ENCODE measurements at places on chromosomes 12 and 14.

DNA sequence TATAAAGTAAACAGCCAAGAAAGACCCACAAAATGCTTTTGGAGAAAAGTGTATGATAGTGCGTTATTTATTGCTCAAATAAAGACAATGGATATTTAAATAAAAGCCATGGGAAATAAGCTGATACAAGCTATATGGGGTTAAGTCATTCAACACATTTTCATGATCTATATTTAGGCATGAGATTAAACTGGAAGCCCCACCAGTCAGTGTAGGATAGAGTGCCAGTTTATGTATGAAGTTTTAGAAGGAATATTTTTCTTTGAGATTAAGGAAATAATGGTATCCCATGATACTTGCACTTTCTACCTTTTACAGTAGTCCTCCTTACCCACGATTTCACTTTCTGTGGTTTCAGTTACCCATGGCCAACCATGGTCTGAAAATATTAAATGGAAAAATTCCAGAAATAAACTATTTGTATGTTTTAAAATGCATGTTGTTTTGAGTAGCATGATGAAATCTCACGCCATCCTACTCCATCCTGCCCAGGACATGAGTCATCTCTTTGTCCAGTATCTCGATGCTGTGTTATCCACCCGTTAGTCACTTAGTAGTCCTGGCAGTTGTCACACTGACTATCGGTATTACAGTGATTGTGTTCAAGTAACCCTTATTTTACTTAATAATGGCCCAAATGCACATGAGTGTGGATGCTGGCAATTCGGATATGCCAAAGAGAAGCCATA, 22.3 kb downstream of the SYT1 start:
- DNase-seq, result no peak

DNA sequence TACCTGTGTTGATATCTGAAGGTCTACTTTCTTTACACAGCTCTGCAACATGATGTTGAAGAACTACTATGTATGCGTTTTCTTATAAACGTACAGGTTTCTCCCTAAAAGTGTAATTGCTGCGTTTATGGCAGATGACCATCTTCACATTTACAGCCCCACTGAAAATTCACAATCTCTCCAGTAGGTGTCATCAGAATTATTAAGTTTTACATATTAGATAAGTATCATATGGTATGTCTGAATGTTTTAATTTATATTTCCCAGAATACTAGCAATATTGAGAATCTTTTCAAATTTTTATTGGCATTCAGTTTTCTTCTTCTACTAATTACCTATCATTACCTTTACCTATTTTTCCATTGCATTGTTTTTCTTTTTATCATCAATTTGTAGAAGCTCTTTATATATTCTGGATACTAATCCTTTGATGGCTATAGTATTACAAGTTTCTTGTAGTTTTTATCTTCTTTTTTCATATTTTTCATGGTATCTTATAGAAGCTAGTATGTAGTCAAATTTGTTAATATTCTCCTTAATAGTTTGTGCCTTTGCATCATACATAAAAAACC, 123.5 kb downstream of the CAPZA3 start:
- no peak for DNase-seq

DNA sequence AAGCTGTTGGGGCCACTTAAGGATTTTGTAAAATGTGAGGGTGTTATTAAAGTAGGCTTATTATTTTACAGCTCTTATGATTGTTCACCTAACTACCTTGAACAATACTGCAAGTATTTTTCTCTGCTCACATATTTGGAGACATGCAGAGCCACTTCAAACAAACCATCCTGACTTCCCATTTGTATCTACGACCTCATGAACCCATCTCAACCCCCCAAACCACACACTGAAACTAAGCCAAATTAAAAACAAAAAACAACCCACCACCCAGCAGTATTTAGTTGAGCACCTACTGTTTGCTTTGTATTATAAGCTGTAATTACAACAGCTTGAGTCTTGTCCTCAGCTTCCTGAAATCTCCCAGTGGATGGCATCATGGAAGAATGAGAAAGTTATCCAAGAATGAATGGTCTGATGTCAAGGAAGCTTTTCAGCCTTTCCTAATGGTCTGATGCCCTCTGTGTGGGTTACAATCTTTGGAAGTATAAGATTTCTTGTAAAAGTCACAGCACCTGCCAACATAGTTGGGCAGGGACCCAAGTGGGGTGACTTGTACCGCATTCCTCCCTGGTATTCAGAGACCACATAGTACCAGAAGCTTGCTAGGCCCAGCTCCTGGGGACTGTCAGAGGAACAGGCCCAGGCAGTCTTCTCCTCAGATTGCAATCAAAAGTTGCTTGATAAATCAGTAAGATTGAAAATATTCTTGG, 416.6 kb downstream of the ZFP36L1 start:
- no peak for DNase-seq

DNA sequence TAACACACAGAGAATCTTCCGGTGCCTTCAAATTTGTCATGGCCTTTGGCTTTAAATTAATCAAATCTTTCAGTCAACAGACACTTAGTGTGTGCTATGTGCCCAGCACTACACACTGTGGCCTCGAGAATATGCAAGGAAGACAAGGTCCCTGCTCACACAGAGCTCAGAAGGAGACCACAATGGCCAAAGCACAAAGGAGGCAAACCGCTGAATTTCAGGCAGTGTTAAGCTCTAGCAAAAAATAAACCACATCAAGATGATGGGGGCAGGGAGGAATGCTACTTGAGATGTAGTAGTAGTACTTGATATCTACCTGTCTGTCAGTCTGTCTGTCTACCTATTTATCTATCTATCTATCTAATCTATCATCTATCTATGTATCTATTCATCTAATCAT, 227.9 kb downstream of the TMEM132D start:
- DNase-seq, result no peak

- peak; percentile 84 for DNase-seq
These were observed 18.3 kb downstream of the NOC4L start for GRCh38 chr12:132162508-132163031.

GRCh38 chr12:57244312-57244696, 6.7 kb downstream of the STAC3 start:
- DNase-seq, result no peak

GRCh38 chr14:96497586-96497985, 4.6 kb upstream of the PAPOLA start:
- DNase-seq, result no peak

- no peak for DNase-seq
These were observed 7.8 kb downstream of the ABCD2 start for GRCh38 chr12:39611818-39612217.

- DNase-seq, result no peak
These were observed 131.0 kb upstream of the EEA1 start for GRCh38 chr12:93059925-93060665.

DNA sequence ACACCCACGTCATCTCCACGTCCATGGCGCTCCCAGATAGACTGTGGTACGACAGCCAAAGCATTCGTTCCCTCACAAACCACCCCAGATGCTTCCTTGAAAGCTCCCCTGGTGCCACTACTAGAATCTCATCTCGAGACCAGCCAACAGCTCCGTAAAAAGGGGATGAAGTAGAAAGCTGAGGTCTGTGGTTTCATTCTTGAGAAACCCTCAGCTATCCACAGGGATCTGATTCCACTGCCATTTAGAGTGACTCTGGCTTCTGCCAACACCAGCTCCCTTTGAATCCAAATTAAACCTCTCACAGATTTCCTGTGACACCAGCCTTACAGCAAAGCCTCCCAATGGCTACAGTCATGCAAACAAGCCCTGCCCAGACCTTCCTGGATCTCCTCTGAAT, 18.5 kb upstream of the FOXN3 start:
- no peak for DNase-seq

GRCh38 chr12:44972746-44973421, 78.0 kb downstream of the DBX2 start:
- DNase-seq, result peak; percentile 39

GRCh38 chr12:64293654-64294364, 71.7 kb upstream of the KICS2 start:
- DNase-seq, result no peak

DNA sequence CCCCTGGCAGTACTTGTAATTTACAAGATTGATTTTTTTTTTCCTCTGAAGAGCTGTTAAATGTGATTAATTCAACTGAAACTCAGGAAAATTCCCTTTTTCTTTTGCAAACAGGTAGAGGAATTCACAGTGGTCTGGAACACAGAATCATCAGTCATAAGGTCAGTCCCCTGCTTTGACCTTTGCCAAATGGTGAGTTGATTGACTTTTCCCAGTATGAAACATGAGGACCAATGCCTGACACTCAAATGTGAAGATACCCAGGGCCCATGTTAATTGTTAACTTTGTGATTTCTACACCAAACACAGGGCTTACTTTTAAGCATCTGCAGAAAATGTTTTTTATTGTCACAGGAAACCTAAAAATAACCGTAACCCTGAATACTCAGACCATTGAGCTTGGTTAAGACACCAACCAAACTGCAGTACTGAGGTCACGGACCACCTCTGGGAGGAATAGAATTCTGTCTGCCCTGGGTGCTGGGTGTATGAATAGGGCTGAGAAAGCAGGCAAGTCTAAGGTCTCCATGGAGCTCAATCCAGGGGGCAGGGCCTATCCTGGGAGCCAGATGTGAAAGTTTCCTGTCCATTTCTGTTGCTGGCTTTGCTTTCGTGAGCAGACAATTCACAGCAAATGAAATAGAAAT, 192.4 kb downstream of the TMX1 start:
- DNase-seq, result no peak

- no peak for DNase-seq
These were observed 23.9 kb downstream of the GNG2 start for GRCh38 chr14:51884086-51884927.

GRCh38 chr12:31353750-31354708, 28.1 kb upstream of the SINHCAF start:
- DNase-seq, result no peak

DNA sequence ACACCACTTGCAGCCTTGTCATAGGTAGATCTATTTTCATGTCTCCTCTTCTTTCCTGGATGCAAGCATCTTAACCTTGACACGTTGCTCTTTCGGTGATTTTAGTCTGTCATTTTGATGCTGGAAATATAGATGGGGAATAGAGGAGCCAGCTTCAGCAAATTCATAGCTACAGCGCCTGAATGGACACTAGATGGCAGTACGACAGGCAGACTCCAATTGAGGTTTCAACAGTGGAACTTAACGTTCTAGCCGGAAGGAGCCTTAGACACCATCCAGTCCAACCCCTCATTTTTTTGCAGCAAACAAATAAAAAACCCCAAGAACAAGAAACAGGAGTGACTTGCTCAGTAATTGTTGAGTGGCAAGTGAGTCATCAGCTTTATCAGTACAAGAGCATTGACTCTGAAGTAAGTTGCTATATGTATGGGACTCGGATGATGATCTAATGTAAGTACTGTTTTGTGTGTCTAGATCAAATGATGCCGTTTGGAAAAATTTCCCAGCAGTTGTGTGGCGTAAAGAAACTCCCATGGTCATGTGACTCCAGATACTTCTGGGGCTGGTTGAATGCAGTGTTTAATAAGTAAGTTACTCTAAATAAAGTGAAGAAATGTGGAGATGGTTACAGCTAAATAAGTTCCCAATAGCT, 9.0 kb downstream of the DMAC2L start:
- DNase-seq, result peak; percentile 96

- no peak for DNase-seq
These were observed 176.1 kb downstream of the BCAT1 start for GRCh38 chr12:24772813-24773212.

DNA sequence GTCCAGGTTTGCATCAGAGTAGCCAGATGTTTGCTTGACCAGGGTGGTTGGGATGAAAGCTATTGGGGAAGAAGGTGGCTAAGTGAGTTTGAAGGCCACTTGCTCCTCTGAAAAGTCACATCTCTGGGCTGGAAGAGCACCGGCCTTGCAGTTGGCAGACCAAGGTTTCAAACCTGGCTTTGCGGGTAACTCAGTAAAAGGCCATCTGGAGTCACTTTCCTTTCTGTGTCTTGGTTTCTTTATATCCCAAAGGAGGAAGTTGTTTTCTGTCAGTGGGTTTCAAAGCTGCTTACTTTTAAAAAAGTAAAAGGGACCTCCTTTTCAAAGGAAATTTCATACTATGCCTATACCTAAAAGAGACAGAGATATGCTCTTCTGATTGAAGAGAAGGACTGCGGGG, 26.2 kb upstream of the CMA1 start:
- DNase-seq, result no peak

DNA sequence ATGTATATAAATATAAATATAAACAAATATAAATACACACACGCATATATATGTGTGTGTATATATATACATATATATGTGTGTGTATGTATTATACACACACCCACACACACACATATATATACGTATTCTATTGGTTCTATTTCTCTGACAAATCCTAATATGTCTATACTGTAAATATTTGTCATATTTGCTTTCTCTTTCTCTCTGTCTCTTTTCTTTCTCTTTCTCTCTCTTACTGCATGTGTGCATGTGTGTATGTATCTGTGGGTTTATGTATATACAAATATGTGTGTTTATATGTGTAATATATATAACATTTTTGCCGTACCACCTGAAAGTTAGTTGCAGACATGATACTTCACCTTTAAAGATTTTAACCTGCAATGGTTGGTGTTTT, 174.2 kb upstream of the PLEKHG7 start:
- no peak for DNase-seq

DNA sequence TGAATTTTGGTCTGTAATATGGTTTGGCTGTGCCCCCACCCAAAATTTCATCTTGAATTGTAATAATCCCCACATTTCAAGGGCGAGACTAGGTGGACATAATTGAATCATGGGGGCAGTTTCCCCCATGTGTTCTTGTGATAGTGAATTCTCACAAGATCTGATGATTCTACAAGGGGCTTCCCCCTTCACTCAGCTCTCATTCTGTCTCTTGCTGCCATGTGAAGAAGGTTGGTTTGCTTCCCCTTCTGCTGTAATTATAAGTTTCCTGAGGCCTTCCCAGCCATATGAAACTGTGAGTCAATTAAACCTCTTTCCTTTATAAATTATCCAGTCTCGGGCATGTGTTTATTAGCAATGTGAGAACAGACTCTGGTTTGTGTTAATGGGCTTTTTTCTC, 5.9 kb downstream of the LRRC9 start:
- no peak for DNase-seq

DNA sequence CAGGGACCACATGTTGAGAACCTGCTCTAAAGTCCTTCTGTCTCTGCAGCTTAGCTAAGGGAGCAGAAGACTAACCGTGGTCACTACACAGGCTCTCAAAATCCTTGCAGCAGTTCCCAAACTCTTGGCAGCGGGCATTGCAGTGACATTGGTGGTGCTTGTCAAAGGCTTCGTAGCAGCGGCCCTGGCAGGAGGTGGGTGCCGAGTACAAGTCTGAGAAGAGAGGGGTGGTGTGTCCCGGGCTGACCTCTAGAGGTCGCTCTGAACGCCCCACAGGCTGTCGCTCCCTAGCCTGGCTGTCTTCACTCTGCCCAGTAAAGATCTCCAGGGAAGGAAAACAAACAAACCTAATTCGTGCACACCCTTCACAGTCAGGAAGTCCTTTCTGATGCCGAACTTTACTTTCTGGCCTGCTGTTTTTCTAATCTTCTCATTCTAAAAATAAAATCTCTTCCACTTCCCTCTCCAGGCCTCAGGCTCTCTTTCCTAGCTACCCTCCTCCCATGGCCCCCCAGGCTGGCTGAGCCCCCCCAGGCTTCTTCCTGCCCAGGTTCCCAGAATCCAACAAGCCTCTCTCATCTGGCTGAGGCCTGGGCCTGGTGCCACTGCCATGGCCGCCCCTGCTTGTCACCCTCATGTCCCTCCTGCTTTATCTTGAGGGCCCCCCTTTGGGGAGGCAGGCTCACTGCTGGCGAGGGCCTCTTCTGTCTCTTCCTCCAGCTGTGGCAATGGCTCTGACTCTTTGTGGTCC, 7.7 kb downstream of the ENDOU start:
- peak; percentile 93 for DNase-seq
